ENCODE measurements at places on chromosomes 4 and X.

DNA sequence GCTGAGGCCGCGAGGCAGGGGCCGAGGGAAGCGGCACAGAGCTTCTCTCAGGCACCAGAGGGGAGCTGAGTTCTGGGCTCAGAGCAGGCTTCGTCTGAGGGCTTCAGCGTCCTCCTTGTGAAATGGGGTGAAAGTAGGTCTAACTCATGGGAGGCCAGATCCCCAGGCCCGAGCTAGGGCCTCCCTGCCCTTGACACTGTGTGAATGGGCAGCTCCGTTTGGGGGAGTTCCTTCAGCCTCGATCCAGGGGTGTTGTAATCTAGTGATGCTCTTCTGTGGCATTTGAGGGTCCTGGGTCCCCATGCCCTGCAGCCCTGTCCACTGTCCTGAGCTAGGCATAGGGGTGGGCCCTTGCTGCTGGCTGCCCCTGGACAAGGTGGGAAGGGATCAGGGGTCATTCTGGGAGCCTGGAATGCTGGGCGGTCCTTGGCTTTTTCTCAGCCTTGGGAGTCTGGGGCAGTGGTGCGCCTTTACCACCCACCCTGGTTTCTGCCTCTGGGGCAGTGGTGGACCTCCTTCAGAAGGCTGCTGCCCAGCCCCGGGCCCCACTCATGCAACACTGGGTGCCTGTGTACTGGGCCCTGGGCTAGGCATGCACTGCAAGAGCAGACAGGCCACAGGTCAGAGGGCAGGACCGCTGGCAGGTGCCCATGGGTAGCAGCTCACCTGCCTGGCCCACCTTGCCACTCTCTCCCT lies 4.1 kb downstream of the SH3BP2 start:
- DNase-seq = no peak

DNA sequence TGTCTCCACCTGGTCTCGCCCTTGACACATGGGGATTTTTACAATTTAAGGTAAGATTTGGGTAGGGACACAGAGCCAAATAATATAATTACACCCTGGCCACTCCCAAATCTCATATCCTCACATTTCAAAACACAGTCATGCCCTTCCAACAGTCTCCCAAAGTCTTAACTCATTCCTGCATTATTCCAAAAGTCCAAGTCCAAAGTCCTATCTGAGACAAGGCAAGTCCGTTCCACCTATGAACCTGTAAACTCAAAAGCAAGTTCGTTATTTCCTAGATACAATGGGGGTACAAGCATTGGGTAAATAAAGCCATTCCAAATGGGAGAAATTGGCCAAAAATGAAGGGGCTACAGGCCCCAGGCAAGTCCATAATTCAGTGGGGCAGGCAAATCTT lies 380.8 kb downstream of the CXXC4 start:
- DNase-seq = no peak

GRCh38 chr4:127379499-127379898 lies 253.3 kb upstream of the INTU start:
- no peak for DNase-seq

- DNase-seq = no peak
These were observed 42.4 kb downstream of the PPP3CA start for GRCh38 chr4:101304916-101305315.

GRCh38 chr4:174423257-174423944 lies 98.9 kb downstream of the HPGD start:
- DNase-seq = no peak

Measured in stimulated activated CD8-positive, alpha-beta memory T cell treated with anti-CD3 and anti-CD28 coated beads, Interleukin-15, amount 100 ng/mL, for 24 hours (primary cell).